Uterus (tissue), 4 donors: ENCODE measurements at places on chromosomes 3 and 15.

DNA sequence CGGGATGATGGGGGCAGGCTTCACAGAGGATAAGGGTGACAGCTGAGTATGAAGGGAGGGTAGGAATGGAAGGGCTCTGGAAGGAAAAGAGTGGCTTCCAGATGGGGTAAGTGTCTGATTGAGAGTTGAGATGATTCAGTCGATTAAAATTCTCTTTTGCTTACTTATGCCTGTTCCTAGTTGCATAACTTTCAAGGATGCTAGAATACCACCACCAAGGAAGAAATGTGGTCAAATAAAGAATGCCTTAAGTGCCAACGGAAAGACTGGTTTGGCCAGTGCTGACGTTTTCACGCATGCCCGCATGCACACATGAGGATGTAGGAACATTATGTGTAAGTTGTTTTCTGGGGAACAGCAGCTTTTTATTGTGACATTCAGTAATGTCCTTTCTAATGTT is 263.4 kb upstream of the WNT5A start:
- no peak for DNase-seq

- no peak for DNase-seq
These were observed 6.7 kb downstream of the IDH2 start for GRCh38 chr15:90095521-90095959.

DNA sequence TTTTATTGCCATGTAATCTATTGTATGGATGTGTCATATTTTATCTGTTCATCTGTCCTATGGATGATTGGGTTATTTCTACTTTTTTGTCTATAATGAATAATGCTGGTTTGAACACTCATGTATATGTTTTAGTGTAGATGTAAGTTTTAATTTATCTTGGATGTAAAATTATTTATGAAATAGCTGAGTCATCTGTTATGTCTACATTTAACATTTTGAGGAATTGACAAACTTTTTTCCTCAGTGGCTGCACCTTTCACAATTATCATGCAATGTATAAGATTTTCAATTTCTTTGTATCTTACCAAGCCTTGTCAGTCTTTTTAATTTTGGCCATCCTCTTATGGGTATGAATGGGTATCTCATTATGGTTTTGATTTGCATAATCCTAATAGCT is 666.4 kb downstream of the DIPK2A start:
- no peak for DNase-seq

DNA sequence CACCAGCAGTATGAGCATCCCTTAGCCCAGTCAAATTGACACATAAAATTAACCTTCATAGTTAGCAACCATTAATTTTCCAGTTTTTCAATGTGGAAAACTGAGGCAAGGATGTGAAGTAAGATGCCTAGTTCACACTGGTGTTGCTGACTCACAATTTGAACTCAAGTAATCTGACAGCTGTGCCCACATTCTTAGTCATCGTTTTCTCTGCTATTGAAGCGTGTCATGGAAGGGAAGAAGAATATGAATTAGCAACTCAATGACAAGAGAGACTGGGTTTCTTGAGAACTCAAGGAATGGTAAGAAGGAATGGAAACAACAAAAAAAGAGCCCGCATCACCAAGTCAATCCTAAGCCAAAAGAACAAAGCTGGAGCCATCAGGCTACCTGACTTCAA is 261.4 kb downstream of the EPHA3 start:
- no peak for DNase-seq

- no peak for DNase-seq
These were observed 93.0 kb upstream of the C2CD4B start for GRCh38 chr15:62257996-62258521.

DNA sequence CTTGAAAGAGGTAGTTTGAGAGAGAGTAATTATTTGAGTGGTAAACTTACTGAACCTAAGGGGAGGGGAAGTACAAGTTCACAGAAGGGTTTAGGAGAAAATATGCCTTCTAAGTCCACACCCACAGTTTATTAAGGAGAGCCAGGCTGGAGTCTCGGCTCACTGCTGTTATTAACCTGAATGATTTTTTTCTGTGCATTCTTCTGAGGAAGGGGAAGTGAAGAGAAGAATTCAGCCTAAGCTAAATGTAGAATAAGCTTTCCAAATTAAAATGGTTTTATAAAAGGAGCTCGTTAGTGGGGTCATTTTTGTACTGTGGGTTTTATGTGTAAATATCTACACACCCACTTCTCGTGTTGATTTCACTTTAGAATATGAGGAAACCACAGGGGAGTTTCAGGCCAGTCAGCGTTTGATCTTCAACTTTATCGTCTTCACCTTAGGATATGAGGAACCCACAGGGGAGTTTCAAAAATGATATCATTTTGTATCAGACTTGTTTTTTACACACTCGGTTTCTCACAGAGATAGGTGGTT is 1.5 kb downstream of the WHAMM start:
- no peak for DNase-seq

- no peak for DNase-seq
These were observed 175.8 kb downstream of the FOXB1 start for GRCh38 chr15:60179786-60180391.

DNA sequence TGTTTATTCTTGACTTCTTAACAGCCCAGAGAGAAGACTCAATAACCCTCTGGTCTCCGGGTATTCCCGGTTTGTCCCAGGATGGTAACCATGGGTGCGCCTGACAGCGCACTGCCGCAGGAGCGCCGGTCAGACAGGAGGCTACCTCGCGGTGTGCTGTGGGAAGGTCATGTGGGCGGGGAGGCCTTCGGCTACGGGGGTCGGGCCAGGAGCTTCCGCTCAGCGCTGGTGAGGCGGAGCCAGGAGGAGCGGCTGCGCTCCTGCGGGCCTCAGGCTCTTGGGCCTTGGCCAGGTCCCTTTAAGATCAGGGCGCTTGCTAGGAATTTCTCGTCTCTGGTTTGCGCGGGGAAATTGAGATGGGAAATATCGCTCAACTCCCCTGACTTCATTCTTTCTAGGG is 182.3 kb upstream of the NDN start:
- peak; percentile 30 for DNase-seq

DNA sequence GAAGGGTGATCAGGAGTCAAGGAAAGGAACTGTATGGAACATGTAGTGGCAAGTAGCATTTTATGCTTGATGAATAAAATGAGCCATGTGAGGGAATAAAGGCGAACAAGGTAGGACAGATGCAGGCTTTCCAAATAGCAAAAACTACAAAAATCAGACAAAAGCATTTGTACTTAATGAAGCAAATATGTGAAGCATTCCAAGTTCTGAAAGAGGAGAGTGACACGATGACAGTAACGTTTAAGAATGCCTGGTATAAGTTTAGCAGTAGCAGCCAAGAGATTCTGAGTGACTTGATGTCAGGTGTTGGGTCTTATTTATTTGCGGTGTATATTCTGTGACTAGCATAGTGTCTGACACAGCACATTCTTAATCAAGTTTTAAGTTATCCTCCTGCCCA is 408.2 kb upstream of the RASGRP1 start:
- no peak for DNase-seq

DNA sequence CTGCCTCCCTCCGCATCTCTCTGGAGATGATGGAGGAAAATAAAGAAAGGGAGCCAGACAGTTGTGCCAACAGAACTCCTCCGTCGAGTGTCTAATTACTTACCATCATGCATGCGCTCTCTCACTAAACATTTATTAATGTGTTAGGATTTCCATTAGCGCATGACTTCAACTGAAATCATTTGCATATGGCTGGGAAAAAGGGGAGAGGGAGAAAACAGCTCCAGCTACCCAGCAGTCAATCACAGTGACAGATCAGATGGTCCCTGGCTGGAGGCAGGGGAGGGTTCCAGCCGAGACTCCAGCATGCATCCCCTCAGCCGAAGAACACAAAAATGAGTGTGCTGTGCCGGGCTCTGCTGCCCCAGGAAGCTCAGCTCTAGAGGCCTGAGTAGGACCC is 6.8 kb upstream of the RHO start:
- DNase-seq: no peak

DNA sequence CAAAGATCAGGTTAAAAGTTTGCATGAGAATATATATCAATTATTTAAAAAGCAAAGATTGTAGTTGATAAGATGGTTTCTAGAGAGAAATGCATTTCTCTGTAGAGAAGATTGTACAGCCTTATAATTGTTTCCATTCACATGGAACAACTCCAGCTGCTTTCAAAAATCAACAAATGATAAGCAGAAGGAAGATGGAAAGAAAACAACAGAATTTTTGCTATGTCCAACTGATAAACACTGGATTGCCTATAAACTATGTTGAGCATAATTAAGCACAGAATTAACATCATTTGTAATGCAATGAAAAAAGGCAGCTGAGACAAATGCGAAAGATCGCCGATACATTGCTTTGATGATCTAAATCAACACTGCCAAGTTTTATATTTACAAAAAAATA is 89.0 kb downstream of the C3orf85 start:
- DNase-seq: no peak

- no peak for DNase-seq
These were observed 39.6 kb downstream of the LNP1 start for GRCh38 chr3:100440895-100441294.

DNA sequence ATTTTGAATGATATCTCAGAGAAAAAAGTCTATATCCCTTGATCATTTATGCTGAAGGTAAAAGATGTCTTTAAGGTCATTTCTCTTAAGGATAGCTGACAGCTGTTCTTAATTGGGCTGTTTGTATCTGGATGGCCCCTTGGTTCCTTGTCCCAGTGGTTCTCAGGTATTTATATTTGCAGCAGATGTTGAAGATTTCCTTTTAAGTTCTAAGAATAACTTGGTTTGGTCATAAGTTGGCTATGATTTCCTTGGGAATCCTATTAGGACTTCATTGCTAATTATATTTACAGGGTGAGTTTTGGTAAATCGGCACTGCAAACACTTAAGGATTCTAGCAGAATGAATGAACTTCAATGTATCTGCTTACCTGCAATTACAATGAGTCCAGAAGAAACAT is 460.4 kb upstream of the SGO1 start:
- DNase-seq: no peak
